CD14-positive monocyte (primary cell): ENCODE measurements at places on chromosomes 5 and 9.

DNA sequence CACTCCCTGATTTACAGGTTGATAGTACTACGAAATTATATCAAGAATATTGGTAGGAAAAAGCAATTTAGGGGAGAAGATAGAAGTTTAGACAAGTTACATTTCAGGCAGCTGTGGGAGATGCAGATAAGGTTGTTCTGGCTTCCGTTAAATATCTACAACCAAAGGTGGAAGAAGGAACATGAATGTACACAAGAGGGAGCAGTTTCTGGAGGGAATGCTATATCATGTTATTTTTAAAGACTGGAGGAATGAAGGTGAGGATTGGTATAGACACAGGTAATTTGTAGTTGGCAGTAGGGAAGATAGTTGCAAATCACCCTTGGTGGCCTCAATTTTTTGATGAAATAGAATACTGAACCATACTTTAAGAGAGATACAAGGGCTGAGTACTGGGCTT, 187.3 kb upstream of the NMUR2 start:
- DNase-seq = no peak

DNA sequence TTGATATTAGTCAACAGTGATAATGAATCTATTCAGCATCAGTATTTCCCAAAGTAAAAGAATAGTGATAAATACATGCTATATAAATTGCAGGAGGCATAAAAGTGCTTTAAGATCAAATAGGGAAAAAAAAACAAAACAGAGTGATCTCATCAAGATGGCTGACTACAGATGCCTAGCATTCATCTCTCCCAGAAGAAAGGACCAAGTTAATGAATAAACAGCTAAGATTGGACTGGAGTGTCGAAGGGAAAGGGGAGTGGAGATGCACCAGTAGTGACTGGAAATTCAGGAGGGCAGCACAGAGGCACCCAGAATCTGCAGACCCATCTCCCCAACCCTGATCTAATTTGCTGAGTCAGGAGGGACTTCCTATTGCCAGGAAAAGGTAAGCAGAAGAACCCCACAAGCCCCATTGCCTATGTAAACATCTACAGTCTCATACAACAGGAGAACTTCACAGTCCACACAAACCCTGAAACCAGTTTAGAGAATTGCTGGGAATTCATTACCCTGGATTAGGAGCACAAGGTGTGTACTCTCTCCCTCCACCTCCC, 699.4 kb downstream of the PTPRD start:
- DNase-seq = no peak

GRCh38 chr9:130157079-130157478, 15.1 kb upstream of the NCS1 start:
- no peak for DNase-seq

GRCh38 chr5:177303121-177303924, at the start of the genes PRELID1 and RAB24:
TSS of gene PRELID1 (plus strand) at chr5:177303799. CDS start at chr5:177303986, 187 bp downstream.
TSS of gene RAB24 (minus strand) at chr5:177303719. CDS start at chr5:177303288, 431 bp downstream.
- DNase-seq = peak; percentile 92

DNA sequence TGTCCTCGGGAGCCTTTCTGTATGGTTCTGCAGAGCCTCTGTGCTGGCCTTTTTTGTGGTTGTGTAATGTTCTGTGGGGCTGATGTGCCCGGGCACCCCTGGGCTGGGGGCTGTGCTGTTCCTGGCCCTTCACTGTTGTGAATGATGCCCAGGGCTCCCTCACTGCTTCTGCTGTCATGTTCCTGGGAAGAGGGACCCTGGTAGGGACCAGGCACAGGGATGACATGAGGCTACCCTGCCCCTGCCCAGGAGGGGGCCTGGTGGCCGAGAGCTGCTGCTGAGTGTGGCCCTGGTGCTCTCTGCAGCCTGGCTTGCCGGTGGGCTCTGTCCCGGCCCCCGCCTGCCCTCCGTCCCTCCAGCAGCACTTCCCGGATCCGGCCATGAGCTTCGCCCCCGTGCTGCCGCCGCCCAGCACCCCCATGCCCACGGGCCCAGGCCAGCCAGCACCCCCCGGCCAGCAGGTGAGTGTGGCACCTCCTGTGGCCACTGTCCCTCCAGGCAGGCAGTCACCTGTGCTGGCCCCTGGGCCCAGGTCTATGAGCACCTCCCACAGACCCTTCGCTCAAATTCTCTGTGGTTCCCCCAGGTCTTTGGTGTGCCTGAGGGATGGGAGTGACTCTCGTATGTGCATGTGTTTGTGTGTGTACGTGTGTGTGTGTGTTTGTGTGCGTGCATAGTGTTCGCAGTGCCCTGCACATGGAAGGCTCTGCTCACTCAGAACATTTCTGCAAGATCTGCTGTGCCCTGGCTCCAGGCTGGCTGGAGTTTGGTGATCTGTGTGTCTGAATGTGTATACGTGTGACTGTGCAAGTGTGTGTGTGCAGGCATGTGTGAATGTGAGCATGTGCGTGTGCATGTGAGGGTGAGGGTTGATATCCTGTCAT, 72.3 kb downstream of the WNK2 start:
- no peak for DNase-seq

DNA sequence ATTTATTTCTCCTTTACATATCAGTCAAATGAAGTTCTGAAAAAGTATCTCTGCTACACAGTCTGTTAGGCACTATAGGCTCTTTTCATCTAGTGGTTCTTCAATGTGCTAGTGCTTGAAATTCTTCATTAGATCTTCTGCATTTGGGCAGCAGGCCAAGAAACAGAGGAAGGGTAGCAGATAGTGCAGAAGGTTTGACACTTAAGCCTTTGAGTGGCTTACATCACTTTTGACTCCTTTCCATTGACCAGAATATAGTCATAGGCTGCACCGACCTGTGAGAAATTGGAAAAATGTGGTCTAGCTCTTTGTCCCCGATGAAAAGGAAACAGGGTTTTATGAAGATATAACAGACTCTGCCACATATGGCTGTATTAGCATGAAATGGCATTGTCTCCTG, 459.5 kb upstream of the PTGER4 start:
- DNase-seq = no peak

DNA sequence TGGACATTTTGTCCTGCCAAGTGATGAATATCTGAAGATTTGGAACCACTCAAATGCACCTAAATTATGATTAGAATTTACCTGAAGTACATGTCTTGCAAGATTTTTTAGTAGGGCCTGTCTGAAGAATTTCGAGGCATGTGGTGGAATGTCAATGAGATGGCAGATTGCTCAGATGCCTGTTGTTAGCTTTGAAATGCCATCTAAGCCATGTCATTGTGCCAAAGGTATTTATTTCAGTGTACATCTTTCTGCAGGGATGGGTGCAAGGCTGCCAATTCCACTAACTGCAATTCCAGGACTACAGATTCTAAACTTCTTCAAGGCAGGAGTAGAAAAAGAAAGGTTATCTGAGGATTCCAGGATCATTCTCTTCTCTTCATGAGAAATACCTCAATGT, 9.1 kb upstream of the GNAQ start:
- DNase-seq = no peak

DNA sequence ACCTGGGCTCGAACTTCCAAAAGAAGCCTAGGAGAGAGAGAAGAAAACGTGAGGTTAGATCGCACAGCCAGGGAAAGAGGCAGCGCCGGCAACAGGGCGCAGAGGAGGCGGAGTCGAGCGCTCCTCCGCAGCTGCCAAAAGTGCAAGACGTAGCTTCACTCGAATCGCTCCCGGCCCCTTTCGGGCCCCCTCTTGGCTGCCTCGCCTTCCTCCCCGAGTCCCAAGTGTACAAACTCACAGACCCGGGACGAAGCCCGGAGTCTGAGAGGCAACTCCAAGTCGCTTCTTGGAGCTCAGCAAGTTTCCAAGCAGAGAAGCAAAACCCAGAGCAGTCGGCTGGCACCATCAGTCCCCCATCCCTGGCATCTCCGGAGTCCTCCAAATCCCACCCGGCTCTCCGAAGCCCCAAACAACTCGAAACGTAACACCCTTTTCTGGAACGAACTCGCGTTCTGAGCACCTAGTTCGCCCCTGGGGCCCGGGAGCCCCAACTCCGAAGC, 1.2 kb downstream of the MIER3 start:
- peak; percentile 13 for DNase-seq

DNA sequence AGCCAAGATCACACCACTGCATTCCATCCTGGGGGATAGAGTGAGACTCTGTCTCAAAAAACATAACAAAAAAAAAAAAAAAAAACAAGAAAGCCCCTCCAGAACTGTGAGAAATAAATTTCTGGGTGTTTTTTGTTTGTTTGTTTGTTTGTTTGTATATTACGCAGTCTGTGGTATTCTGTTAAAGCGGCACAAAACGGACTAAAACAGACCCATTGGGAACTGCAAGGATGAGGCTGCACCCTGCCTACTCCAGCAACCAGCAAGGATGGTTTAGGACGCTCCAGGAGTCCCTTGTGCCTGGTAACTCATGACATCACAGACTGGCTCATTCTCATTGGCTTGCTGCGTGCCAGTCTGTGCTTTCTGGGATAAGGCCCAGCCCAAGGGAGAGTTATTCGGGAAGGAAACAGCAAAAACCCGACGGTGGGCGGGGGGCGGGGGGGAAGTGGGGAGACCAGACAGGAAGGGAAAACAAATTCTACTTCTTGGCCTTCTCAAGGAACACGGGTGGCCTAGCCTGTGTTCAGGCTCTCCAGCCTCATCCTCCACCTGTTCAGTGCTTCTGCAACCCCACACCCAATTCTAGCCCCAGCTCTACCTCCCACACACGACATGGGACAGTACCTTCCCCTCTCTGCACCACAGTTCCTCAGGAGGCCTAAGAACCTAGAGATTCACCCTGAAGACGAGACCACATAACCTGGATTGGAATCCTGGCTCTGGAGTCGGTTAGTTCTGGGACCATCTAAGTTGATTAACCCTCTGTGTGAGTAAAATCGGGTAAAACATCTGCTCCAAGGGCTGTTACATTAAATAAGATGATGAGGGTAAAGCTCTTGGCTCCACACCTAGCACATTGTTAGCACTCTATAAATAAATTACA, 2.8 kb downstream of the CD74 start:
- peak; percentile 69 for DNase-seq

DNA sequence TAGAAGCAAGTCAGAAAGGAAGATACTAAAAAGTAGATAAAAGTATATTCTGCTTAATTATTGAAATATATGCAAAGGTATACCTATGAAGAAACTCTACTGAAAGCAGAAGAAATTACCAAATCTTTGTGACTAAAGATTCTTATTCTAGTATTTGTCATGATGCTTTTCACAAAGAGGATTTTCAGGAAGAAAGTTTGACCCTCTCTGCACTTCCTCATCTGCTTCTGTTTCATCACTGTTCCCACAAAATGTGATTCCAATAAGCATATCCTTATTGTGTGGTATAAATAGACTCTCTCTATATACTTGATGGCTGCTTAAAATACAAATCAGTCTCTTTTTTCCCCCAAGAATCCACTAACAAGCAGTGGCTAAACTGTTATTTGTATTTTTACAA, 2139.6 kb upstream of the ACO1 start:
- no peak for DNase-seq

- no peak for DNase-seq
Observed at GRCh38 chr5:166596043-166596442, 1695.4 kb upstream of the WWC1 start.

- DNase-seq = no peak
Observed at GRCh38 chr5:17426104-17426749, 71.8 kb upstream of the TAF11L2 start.

GRCh38 chr5:169803077-169803981, 166.3 kb downstream of the DOCK2 start:
- peak; percentile 52 for DNase-seq
